ENCODE measurements at places on chromosomes 7 and 10. TPM values are rescaled to one million over a fixed set of nuclear protein-coding genes. Genes with fewer than 3 reads are reported as not detected.

- no peak for DNase-seq
Measured at GRCh38 chr7:40597517-40597916, 462.7 kb downstream of the SUGCT start.

DNA sequence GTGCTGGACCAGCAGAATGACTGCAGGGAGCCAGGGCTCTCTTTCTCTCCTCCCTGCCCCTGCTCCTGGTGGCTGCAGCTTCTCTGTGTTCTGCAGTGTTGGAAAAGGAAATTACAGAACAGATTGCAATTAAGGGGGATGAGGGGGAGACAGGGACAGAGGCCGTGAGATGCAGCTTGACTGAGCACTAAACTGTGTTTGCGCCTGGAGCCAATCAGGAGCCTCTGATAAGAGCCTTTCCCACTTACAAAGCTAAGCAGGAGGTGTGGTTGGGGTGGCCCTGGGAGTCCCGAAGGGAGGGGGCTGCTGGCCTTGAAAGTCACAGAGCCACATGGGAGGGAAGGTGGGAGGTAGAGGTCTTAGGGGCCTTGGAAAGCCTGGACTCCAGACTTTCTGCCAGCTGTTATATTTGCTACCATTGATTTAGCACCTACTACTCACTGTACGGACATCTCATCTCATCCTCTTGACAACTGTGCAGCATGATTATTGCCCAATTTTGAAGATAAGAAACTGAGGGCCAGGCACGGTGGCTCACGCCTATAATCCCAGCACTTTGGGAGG lies 26.7 kb downstream of the TRIM8 start:
- no peak for DNase-seq

DNA sequence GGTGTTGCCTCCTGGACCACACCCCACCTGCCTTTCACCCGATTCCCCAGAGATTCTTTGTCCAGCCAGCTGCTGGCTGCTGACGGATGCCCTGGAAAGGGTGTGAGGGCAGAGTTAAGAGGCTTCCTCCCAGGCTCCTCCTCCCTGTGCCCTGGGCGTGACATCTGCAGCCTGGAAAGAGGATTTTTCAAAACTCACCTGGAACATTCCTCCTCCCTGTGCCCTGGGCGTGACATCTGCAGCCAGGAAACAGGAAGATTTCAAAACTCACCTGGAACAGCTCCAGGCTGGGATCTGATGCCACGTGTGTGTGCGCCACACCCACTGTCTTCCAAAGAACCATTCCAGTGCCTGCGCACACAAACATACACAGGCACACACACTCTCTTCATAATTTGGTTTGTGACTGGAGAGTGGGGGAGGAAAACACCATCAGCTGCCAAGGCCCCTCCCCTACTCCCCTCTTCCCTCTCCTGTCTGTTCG lies 5.2 kb downstream of the MARVELD1 start:
- peak; percentile 99 for DNase-seq

DNA sequence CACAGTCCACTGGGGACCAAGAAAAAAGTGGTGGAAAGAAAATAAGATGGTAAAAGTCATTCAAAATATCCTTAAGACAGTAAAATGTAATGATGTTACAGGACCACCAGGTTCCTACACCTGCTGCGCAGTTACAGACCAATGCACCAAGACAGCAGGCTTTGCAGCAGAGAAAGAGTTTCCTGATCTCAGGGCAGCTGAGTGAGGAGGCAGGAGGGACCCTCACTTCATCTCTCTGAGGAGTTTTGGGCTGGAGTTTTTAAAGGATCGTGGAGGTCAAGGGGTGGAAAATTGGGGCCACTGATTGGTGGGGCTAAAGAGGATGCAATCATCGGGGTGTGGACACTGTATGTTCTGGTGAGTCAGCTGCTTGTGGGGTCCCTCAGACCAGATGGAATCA lies 100.0 kb downstream of the BMS1 start:
- no peak for DNase-seq

GRCh38 chr7:133709036-133709880 lies 417.9 kb upstream of the LRGUK start:
- DNase-seq = no peak

DNA sequence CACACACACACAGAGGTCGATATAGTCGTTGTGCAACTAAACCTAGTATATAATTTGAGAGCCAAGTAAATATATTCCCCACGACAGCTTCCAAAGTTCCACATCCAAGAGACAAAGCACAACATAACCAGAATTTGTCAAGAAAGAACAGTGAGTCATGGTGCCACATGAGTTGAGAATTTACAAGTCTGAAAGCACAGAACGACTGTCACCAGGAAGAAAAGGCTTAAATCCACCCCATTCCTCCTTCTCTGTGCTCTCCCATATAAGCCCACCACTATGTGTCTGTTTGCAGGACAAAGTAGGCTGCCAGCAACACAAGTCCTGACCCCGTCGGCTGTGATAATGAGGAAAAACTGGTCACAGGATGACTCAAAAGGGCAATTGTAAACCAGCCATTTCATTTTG lies 32.8 kb downstream of the GSAP start:
- DNase-seq = peak; percentile 43

DNA sequence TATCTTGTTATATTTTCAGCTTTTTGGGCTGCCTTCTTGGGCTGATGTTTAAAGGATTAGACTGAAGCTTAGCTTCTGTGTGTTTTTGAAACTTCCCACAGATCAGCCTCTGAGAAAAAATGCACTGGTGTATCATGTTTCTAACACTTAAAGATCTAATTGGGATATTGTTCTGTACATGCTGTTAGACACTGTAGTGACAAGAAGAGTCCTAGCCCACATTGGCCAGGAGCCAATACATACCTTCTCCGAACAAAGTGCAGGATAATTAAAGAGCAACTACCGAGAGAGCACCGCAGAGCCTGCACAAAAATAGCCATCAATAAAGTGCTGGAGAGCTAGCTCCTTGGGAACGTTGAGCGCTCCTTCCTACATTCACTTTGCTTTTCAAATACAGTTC lies 289.4 kb upstream of the SP8 start:
- peak; percentile 35 for DNase-seq

- no peak for DNase-seq
Measured at GRCh38 chr10:128907155-128907941, 559.7 kb upstream of the MGMT start.

GRCh38 chr10:28628184-28628893 lies 49.0 kb upstream of the BAMBI start:
- peak; percentile 79 for DNase-seq

GRCh38 chr7:3162289-3162688 lies 118.6 kb upstream of the CARD11 start:
- DNase-seq = no peak

DNA sequence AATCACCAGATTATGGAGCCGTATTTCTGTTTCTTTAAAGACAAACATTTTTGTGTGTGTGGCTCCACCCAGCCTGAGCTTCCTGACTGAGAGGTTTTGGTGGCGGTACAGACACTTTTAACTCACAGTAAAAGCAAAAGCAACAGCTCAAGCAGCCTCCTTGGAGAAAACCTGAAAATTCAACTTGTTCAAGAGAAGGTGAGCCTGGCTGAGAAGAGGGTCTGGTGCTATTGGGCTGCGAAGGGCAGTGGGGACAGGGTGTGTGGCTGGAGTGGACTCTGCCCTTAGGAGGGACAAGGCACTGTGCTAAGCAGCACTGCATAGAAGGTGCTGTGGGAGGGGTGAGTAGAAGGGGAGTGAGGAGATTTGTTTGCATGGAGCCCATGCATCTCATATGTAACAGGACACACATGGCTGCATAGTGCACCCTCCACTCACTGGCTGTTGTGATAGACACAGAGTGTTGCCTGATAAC lies at the start of gene GIMAP7:
Gene GIMAP7 (plus strand): TSS at position 125 of the 475 bp plus-strand sequence. CDS start 5,103 bp downstream, outside the sequence.
- no peak for DNase-seq

DNA sequence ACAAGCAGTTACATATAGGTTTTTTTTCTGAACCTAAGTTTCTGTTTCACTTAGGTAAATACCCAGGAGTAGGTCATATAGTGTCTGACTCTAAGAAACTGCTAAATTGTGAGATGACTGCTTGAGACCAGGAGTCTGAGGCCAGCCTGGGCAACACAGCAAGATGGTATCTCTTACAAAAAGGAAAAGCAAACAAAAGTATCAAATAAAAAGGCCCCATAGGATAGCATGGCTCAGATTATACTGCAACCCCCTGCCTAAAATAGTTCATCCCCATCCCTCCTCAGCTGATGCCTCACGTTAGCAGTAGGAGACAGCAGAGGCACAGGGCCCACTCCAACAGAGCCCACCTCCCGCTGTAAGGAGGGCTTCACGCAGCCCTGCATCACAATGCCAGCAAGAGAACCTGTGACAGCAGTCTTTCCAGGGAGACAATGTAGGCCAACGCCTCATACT lies 90.3 kb downstream of the SRPK2 start:
- DNase-seq = no peak

DNA sequence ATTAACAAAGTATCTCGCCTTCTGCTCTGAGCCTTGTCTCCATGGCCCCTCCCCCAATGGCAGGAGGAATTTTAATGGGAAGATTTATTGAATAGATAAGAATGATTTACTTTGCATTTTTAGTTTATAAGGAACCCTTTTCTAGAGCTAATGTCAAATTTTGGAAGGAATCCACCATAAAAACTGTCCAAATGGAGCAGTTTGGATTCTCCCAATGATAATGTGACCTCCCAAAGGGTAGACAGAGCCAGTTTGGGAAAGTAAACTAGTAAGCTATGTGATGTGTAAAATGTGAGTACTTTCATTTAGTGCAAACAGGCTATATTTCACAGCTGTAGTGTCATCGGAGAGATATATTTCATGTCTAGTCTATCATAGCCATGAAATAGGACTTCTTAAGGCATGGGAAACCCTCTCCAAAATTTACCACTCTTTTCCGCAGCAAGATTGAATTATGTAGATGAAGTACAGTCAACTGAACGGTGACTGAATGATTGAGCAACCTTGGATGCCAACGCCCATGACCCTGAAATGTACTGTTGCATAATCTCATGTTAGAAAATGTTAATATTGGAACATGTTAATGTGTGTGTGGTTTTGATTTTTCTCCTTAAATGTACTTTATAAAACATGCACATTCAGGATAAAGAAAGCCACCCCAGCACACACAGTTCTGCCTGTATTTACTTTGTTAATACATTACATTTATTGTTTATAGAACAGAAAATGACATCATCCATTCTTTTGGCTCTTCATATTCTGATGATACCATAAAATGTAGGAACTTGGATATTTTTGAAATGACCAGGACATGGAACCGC lies 140.6 kb downstream of the NRP1 start:
- DNase-seq = peak; percentile 84

DNA sequence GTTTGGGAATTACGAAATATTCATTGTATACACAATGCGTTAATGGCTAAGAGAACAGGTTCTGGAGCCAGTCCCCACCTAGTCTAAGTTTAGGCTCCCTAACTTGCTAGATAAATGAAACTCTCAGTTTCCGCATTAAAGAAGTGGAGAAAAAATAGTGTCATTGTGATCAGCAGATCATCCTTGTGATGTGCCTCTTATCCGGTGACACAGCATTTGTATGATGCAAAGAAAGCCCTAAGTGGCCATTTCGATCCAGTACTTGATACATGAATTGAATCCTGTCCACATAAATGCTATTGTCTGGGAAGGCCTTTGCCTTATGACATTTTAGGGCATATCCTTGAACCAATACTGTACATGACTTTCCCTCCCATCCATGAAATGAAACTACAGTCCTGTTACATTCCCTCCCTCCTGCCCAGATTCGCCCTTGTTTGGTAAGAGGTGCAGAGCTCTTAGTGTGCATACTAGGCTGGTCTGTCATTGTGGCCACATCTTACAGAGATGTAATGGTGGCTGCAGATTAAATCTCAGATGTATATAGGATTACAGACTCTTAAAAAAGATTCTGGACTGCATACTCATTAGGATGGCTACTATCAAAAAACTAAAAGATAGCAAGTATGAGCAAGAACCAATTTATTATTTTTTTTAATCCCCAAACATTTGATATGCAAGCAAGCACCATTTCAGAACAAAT lies 80.9 kb downstream of the LRRC4 start:
- no peak for DNase-seq

DNA sequence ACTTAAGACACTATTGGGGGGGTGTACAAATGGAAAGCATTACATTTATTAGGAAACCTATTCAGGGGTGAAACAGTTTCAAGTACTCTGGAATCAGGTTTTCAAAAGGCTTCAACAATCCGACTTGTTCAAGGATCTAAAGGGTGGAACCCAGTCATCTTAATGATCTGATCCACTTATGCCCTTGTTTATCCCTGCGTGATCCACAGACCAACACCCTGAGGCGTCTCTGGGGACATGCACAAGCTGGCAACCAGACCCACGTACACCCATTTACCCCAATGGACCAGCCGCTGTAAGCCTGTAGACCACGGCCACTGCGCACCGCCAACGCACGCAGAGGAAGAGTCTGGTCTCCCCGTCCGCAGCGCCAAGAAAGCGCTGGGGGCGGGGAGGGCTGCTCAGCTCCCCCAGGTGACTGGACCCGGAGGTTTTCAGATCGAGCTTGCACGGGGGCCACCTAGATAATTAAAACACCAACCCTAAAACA lies 13.4 kb downstream of the HNRNPF start:
- no peak for DNase-seq

DNA sequence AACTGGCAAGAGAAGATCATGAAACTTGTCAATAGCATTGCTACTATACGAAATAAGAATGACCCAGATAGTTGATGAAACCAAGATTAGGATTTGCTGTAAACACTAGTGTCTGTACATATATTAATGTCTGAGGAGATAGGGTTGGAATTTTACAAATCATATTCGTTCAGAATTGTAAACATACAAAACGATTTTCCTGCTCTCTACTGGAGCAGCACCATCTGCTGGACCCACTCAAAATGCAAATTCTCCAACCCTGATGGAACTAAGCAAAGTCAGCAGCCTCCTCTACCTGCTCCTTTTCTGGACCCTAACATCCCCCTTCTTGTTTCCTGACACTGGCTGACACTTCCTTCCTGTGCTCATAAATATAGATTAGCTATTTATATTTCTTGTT lies 29.4 kb upstream of the SGMS1 start:
- DNase-seq = peak; percentile 32

GRCh38 chr7:30465811-30466180 lies 12.8 kb downstream of the NOD1 start:
- DNase-seq = no peak

The FAM237B gene
- not detected for total RNA-seq

The EZH2 gene
- total RNA-seq = 6.6 TPM

The TFR2 gene
- 0.13 TPM for total RNA-seq

The CISD1 gene
- total RNA-seq = 19.8 TPM

The GIMAP6 gene
- not detected for total RNA-seq

The RAPGEF5 gene
- total RNA-seq = 6.3 TPM

The CRHR2 gene
- total RNA-seq = not detected

The GPR146 gene
- total RNA-seq = 1.0 TPM

The FLNC gene
- 0.64 TPM for total RNA-seq

The FAM107B gene
- total RNA-seq = 18.8 TPM

The RBP4 gene
- total RNA-seq = not detected

The RTKN2 gene
- total RNA-seq = 0.79 TPM

The DYDC2 gene
- not detected for total RNA-seq

The CUBN gene
- total RNA-seq = 0.26 TPM

All from bronchial epithelial cell (primary cell).